Neural crest cell (in vitro differentiated cells): ENCODE measurements at places on chromosomes 3 and 15.

GRCh38 chr3:188469228-188469885 is 315.4 kb downstream of the LPP start:
- DNase-seq = no peak

GRCh38 chr3:61420136-61420759 is 141.1 kb upstream of the PTPRG start:
- no peak for DNase-seq

GRCh38 chr3:176584413-176585176 is 612.7 kb downstream of the TBL1XR1 start:
- DNase-seq = no peak

DNA sequence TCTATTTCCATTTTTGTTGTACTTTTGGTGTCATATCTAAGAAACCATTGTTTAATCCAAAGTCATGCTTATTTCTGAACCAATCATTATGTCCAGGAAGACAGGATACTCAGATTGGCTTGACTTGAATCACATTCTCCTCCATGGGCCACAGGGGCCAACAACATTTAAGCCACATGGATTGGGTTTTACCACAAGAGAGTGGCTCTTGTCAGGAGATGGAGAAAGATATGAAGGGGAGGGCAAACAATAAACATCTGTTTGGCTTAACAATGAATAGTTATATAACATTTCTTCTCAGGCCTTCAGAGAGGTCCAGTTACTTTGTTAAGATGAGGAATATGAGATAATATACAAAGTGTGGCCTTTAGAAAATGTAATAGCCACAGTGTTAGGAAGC is 44.6 kb downstream of the GXYLT2 start:
- DNase-seq = no peak
